ENCODE measurements at places on chromosomes 3 and 15.

- DNase-seq = no peak
Measured at GRCh38 chr15:77830051-77830468, 197.3 kb upstream of the LINGO1 start.

DNA sequence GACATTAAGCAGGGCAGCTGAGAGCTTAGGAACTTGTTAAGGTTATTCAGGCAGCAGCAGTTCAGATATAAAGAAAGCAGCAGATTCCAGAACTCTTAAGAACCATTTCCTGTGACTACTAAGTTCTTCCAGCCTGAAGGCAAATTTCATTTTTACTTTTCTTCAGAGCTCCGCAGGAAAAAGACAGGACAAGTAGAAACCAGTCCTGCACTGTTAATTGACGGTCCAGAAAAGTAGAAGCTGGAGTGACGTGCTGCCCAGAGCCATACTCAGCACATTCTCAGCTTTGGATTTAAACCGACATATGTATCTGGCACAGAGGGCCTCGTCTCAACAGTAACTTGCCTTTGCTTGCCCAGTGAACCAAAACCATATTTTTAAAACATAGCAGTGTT is 219.4 kb upstream of the STRIT1 start:
- no peak for DNase-seq

- DNase-seq = no peak
Measured at GRCh38 chr3:64922213-64922612, 234.4 kb upstream of the ADAMTS9 start.

- no peak for DNase-seq
Measured at GRCh38 chr3:144112437-144112836, 140.8 kb downstream of the DIPK2A start.

DNA sequence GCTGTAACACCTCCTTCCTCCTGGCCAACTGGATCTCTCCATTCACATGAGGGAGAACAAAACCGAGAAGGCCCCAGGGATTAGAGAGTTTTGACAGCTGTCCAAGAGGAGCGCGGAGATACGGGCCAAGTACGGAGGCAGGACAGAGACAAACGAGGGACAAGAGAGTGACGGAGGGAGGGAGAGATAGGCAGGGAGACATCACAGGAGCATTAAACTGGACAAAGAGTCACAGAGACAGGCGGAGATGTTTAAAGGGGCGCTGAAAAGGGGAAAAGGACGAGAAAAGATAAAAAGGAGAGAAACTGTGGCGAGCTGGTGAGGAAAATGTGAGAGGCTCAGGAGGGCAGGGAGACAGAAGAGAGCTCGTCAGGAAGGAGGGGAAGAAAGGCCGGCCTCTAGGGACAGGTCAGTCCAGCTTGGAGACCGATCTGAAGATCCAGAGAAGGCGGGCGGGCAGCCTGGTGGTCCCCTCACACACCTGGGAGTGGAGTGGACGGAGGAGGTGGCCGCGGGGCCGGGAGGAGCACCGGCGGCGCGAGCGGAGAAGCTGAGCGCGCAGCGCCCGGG is 40.5 kb upstream of the ROPN1 start:
- peak; percentile 71 for DNase-seq

DNA sequence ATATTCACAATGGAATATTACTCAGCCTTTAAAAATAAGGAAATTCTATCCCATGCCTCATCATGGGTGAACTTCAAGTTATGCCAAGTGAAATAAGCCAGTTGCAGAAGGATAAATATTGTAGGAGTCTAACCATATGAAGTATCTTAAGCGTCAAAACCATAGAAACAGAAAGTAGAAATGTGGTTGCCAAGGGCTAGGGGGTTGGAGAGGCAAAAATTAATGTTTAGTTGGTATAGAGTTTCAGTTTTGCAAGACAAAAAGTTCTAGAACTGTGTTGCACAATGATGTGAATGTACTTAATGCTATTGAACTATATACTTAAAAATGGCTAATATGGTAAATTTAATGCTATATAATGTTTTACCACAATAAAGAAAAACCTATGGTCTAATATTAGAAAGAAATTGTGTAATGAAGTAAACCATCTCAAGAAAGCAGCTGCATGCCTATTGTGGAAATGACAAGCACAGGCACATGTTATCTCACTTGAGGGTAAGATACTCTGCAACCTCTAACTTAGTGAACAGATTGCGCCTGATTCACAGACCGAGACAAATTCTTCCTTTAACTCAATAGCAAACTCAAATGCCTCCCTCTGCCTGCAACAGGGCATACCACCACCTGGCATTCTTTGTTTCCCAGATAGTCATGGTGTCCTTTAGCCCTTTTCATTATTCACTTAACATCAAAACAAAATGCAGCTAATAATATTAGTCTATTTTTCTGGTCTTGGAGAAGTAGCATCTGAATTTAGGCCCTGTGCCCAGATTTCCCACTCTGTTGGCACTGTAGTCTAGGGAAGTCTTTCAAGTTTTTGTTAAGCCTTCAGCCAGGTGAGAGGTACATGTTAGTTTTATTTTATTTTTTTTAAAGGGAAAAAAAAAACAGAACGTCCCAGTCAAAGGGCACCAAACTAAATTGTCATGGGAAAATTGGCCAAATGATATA is 80.2 kb upstream of the ACP3 start:
- DNase-seq = no peak

DNA sequence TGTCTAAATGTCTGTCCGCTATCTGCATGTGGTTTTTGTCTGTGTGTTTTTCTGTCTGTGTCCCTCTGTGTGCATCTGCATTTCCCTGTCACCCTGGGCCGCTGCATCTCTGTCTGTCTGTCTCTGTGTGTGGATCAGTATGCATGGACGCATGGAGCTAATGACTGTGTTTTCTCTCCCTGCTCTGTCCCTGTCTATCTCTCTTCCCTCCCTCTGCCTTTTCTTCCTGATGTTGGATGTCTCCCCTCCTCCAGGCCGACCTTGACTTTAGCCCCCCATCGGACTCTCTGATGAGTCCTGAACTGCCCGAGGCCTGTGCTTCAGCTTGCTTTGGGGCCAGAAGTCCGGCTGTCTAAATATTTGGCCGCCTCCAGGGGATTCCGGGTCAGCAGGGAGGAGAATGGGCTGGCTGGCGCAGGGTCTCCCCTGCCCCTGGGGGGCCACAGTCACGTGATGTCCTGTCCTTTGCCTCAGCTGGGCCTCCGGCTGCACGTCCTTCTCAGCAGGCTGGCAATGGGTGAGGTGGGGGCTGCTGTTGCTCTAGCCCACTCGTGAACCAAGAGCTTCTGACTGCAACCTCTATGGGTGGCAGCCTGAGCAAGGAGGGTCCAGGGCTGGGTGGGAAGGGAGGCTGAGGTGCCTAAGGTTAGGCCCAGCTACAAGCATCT is 3.7 kb downstream of the SLC38A3 start:
- DNase-seq = no peak

- no peak for DNase-seq
Measured at GRCh38 chr3:129001806-129002572, 885 bp downstream of the EFCC1 start.

DNA sequence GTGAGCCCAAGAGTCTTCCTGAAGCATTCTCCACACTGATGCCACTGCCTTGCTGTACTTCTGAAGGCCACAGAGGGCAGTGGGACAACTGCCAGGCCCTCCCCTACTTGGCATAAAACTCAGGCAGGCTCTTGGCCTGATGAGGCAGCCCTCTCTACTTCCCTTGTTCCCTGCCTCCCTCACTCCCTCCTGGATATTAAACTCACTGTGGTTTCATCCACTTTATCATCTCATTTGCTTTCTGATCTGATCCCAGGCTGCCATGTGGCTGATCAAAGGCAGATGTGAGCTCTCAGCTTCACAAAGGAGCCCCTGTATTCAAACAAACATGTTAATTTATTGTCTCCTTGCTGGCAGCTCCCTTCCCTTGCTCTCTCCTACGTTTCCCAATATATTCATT is 533.5 kb downstream of the IGSF11 start:
- DNase-seq = peak; percentile 83

- no peak for DNase-seq
Measured at GRCh38 chr15:29312387-29312786, 42.8 kb upstream of the NSMCE3 start.

GRCh38 chr3:94070341-94070911 is 7.6 kb downstream of the NSUN3 start:
- DNase-seq = no peak

DNA sequence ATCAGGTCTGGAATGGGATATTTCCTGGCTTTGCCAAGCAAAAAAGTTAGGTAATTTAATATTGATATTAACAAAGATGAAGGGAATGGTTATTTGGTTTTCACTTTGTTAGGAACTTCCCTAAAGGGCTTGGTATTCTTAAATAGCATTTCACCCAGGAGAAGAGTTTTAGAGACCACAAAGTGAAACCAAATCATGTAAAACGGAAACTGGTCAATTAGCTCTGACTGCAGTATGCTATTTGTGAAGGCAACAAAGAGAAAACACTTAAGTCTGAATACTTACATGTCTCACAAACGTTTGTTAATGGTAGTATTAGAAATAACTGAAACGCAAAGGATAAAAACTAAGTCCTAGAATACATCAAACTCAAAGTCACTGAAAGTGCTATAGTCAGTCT is 32.4 kb upstream of the SETMAR start:
- no peak for DNase-seq

DNA sequence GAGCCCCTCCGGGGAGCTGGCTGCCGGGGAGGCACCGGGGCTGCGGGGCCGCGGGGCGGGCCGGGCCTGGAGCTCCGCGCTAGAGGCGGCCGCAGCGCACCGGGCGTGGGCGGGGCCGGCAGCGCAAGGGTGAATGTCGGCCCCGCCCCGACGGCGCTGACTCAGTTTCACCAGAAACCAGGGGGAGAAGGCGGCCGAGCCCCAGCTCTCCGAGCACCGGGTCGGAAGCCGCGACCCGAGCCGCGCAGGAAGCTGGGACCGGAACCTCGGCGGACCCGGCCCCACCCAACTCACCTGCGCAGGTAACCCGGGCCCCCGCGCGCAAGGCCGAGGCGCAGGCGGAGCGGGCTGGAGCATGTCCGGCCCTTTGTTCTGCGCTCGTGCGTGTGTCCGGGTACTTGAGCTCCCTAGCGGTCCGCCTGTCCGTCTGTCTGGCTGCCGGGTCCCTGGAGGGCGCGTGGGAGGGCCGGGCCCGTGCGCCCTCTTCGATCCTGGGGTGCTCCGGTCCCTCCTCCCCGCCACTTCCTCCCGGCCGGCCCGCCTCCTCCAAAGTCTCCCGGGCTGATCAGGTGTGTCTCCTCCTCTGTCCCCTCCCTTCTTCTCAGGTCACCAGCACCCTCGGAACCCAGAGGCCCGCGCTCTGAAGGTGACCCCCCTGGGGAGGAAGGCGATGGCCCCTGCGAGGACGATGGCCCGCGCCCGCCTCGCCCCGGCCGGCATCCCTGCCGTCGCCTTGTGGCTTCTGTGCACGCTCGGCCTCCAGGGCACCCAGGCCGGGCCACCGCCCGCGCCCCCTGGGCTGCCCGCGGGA is at the start of gene SPINT1:
TSS of gene SPINT1 (plus strand) at position 164 of the 811 bp plus-strand sequence. CDS start at position 671, 507 bp downstream.
- DNase-seq = no peak

DNA sequence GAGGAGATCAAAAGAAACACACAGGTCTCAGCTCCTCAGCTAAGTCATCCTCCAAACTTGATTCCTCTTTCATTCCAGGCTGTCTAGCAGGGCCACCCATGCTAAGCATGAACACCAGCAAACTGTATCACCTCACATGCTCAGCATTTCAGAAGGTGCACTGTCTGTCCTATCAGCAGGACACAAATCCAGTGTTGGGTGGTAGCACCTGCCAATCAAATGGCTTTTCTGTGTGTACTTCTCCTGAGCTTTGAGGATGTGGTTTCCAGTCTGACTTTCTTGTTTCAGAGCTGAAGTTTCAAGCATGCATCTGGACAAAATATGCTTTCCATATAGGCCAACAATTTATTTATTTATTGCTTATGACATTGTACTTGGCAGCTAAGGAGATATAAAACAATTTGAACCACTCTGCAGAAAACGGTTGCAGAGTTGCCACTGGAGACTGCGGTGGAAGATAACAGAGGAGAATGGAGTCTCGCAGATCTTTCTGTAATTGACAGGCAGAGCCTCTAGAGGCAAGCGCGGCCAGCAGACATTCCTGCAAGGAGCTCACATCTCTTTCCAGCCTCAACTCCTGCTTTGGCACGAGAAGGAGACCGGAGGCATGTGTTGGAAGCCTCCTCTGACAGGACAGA is 167.1 kb upstream of the WNT5A start:
- DNase-seq = no peak

- DNase-seq = no peak
Measured at GRCh38 chr15:32829436-32829835, 111.6 kb downstream of the GREM1 start.

All from DMS153 (cell line).